ENCODE measurements at places on chromosomes 6 and 20. TPM values are rescaled to one million over a fixed set of nuclear protein-coding genes. Genes with fewer than 3 reads are reported as not detected.

The NRSN1 gene
- not detected for total RNA-seq

The GHRH gene
- not detected for total RNA-seq

The SEL1L2 gene
- not detected for total RNA-seq

The EDN3 gene
- not detected for total RNA-seq

The RBM24 gene
- total RNA-seq = 1.9 TPM
